Testis (tissue), 5 donors: ENCODE measurements at places on chromosomes 2 and 18. TPM values are rescaled to one million over a fixed set of nuclear protein-coding genes. Genes with fewer than 3 reads are reported as not detected.

- peak within 1 kb of the TSS; percentile 88 for H3K27ac ChIP-seq
- no peaks in the 10 kb centered on the region for H3K36me3 ChIP-seq
- DNase-seq, result peak; percentile 92
- H3K27me3 ChIP-seq, result no peaks in the 10 kb centered on the region
Measured at GRCh38 chr2:30231212-30231995, at the start of gene LBH. Gene LBH, plus strand, starts transcription at chr2:30231534. Its CDS starts 205 bp downstream, at chr2:30231739.

- H3K36me3 ChIP-seq, result no peaks in the 10 kb centered on the region
- no peak overlapping the region for H3K27ac ChIP-seq
- H3K27me3 ChIP-seq, result no peaks in the 10 kb centered on the region
Measured at GRCh38 chr18:33022370-33022769, 249.5 kb upstream of the KLHL14 start.

The ATP6V1C2 gene
- 5.9 TPM for total RNA-seq

The L3MBTL4 gene
- total RNA-seq, result 50.9 TPM

GRCh38 chr2:16624436-16624780 is 41.2 kb downstream of the CYRIA start:
- H3K4me1 ChIP-seq, result peaks cover 10% of the 10 kb centered on the region
- no peaks in the 10 kb centered on the region for H3K27me3 ChIP-seq
- no peak for DNase-seq
- no peak overlapping the region for H3K4me3 ChIP-seq
- H3K36me3 ChIP-seq, result no peaks in the 10 kb centered on the region

- DNase-seq, result no peak
- no peak overlapping the region for H3K27ac ChIP-seq
- no peaks in the 10 kb centered on the region for H3K27me3 ChIP-seq
- no peaks in the 10 kb centered on the region for H3K36me3 ChIP-seq
- no peaks in the 10 kb centered on the region for H3K4me1 ChIP-seq
Measured at GRCh38 chr2:172685467-172685866, 50.2 kb upstream of the RAPGEF4 start.

The POMC gene
- total RNA-seq, result 77.2 TPM

The UGT1A4 gene
- total RNA-seq, result not detected

The MAP4K3 gene
- 59.6 TPM for total RNA-seq

GRCh38 chr2:17617516-17617915 is 77.0 kb downstream of the VSNL1 start:
- no peaks in the 10 kb centered on the region for H3K4me1 ChIP-seq
- no peak overlapping the region for H3K27ac ChIP-seq
- H3K4me3 ChIP-seq, result no peak overlapping the region
- no peaks in the 10 kb centered on the region for H3K36me3 ChIP-seq

- H3K36me3 ChIP-seq, result no peaks in the 10 kb centered on the region
- no peaks in the 10 kb centered on the region for H3K4me1 ChIP-seq
- no peaks in the 10 kb centered on the region for H3K27me3 ChIP-seq
- H3K4me3 ChIP-seq, result no peak overlapping the region
- no peak overlapping the region for H3K27ac ChIP-seq
- no peak for DNase-seq
Measured at GRCh38 chr2:219087361-219087760, 26.6 kb upstream of the IHH start.

- H3K36me3 ChIP-seq, result no peaks in the 10 kb centered on the region
- no peaks in the 10 kb centered on the region for H3K4me1 ChIP-seq
- no peak for DNase-seq
Measured at GRCh38 chr2:9703085-9703678, 72.4 kb upstream of the YWHAQ start.

- no peak overlapping the region for H3K4me3 ChIP-seq
- DNase-seq, result no peak
- H3K27me3 ChIP-seq, result no peaks in the 10 kb centered on the region
Measured at GRCh38 chr2:96839875-96840850, 3.7 kb downstream of the ANKRD23 start.

The SETBP1 gene
- 34.7 TPM for total RNA-seq

The PAX8 gene
- 5.4 TPM for total RNA-seq

DNA sequence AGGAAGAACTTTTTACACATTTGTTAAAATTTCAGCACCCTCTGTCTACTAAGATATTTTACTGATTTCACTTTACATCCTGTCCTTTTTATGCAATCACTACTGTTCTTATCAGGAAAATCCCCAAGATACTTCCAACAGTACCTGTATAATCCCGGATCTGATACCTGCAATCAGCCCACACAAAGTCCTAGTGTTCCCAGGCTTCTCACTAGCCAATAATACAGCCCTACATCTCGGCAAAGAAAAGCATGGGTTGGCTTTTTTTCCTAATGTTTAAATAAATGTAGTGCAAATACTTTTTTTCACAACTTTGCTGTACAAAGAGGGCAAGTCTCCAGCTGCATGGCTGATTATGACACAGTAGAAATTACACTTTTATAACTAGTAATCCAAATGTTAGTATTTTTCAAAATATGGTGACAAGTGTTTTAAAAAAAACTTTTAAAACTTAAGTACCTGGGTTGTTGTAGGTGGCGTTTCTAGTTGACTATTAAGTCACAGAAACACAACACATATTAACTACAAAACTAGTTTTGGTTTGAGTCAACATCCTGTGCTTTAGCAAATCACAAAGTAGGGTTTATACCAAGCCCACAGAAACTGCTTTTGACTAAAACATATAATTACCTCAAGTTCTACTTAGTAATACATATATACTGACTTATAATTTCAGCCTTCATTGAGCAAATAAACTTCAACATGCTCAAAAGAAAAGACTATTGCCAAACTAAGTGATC is 19.5 kb downstream of the CNOT11 start:
- no peaks in the 10 kb centered on the region for H3K4me1 ChIP-seq
- H3K27me3 ChIP-seq, result no peaks in the 10 kb centered on the region
- no peak overlapping the region for H3K4me3 ChIP-seq

DNA sequence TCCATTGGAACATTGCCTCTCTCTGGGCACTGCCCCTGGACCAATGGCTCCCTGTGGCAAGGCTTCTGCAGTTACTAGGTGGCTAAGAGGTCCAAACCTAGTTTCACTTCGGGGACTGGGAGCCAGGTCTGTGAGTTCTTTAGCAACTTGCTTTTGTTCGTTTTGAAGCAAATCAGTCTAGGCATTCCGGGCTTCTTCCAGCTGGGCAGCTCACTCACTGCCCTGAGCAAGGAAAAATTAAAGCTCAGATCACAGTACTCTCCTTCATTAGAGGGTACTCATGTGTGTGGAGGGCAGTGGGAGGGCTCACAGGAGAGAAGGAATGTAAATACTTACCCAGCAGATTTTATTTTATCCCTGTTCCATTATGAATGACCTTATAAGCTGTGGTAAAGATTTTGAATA is 80.3 kb downstream of the SPP2 start:
- no peak for DNase-seq
- no peaks in the 10 kb centered on the region for H3K27me3 ChIP-seq
- H3K36me3 ChIP-seq, result no peaks in the 10 kb centered on the region
- no peaks in the 10 kb centered on the region for H3K4me1 ChIP-seq

DNA sequence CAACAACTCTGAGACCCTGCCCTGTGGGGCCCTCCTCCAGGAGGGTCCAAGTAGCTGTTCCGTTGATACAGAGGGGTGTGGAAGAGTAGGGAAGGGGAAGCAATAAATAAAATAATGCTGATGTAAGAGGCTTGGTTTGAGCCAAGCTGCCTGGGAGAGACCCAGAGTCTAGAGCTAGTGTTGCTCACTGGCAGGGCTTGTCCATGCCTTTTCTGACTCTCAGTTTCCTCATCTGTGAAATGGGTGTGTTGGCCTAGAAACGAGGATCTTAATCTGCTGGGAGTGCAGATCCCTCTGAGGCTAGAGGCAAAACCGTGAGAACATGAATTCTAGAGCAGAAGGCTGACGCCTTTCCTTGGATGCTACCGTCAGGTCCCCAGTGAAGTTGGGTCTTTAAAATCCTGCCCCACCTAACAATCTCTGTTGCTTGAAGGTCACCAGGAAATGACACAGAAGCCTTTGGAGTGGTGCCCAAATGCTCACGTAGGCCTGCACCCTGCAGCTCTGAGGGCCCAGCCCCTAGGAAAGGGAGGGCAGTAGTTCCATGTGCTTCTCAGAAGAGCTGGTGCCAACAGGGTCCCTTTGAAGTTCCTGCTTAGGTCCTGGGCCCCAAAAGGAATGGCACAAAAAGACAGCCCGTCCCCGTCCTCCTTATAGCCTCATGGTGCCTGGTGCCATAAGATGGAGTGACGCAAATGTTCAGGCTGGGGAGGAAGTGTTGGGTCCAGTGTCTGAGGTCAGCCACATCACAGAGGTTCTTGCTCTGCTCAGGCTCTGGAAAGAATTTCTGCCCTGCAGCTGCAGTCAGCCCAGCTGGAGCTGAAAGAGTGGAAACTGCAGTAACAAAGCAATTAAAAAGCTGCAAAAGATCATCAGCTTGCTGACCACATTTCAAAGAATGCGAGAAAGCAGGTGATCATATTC is 73.2 kb upstream of the SMAD2 start:
- H3K4me3 ChIP-seq, result no peak overlapping the region
- no peaks in the 10 kb centered on the region for H3K27me3 ChIP-seq
- no peaks in the 10 kb centered on the region for H3K36me3 ChIP-seq

The RAD51AP2 gene
- total RNA-seq, result 11.1 TPM
